ENCODE measurements at places on chromosomes 1 and 21.
A peak's percentile ranks its signal among the peaks of the same experiment; 100 is the strongest.

DNA sequence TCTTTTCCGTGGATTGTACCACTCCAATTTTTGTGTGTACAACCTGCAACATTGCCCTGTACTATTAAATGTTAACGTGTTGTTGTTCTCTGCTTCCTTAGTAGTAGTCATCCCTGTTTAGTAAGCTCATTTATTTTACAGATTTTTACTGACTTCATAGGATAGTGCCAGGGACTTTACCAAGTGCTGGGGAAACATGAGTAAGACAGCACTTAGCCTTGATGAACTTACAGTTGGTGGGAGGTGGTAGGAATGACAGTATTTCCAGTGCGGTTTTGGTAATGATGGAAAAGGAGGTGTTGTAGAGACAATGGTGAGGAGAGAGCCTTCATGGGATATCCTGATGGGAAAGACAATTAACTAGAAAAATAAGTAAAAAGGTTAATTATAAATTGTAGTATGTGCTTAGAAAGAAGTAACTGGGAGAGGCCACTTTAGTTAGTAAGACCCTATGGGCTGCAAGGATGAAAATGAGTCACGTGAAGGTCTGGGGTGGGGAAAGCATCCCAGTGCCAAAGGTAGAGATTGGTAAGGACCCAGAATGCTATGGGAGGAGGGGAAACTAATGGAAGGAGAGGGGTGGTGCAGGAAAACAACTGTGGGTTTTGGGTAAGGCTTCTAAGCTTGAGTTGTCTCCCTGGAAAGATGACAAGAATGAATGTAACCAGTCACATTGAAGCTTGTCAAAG is 1.7 kb downstream of the RLF start:
- DNase-seq, result peak; percentile 47

- DNase-seq, result no peak
Measured at GRCh38 chr1:12232221-12232620, 2.4 kb downstream of the VPS13D start.

GRCh38 chr1:191290441-191290840 is 812.8 kb upstream of the BRINP3 start:
- DNase-seq, result no peak

GRCh38 chr1:183808296-183809027 is 3.5 kb downstream of the RGL1 start:
- no peak for DNase-seq

GRCh38 chr1:17163789-17164666 is 40.9 kb upstream of the PADI1 start:
- no peak for DNase-seq

GRCh38 chr1:95084317-95085176 is 11.8 kb upstream of the ALG14 start:
- peak; percentile 78 for DNase-seq

GRCh38 chr1:110056776-110057175 is 13.7 kb downstream of the ALX3 start:
- no peak for DNase-seq

- no peak for DNase-seq
Measured at GRCh38 chr1:183051546-183051945, 28.3 kb downstream of the LAMC1 start.

DNA sequence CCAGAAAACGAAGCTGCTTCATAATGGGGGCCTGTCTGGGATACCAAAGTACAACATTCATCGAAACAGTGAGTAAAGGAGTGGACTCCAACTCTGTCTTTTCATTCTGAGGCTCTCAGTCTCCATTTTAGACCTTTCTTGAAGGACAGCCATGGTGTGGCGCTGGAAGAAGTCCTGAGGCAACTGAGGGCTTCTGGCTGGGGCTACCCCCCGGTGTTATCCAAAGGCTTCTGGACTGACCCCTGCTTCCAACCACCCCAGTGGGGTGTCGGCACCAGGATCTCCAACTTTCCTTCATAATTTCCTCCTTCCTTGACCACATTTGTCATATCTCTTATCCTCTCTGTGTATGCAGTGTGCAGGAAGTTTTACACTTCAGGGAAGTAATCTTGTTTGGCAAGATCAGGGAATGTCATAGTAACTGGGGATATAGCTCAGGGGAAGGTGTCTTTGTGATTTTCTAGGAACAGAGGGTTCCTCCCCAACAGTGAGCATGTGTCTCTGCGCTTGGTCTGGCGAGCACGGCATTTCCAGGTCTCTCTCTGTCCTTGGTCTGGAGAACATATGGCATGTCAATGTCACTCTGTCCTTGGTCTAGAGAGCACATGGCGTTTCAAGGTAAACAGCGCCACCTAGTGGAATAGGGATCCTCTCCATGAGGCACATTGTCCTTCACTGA is 19.4 kb upstream of the BSDC1 start:
- DNase-seq, result peak; percentile 58

- DNase-seq, result peak; percentile 74
Measured at GRCh38 chr1:119008483-119009311, 20.6 kb upstream of the TBX15 start.

DNA sequence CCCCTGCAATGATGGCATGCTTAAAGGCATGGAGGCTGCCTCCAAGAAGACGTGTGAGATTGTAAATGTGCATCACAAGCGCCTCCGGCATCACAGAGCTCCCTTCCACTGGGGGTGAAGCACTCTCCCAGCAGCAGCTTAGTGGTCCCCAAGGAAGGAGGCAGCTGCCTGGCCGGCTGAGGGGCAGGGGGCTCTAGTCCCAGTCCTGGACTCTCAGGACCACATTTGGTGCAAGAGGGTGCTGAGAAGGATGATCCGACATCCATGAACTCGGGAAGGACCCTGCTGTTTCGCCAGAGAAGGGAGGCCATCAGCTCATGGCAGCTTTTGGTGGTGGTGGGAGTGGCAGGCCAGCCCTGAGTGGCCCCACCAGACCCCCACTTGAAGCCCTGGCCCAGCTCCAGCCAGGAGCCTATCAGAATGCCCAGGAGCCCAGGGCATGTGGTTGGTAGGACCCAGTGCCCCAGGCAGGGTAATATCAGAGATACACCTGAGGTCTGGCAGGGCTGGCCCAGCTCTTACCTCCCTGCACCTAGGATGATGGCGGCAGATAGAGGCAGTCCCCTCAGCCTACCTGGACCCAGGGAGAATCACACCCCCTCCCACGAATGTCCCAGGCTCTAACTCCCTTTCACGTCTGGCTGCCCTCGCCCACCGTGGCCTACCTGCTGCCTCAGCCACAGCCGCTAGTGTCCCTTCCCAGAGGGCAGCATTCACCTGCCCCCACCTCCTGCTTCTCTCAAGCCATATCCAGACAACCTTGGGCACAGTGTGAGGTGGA is 2.4 kb upstream of the WNT9A start:
- DNase-seq, result peak; percentile 38

Data from H7 (cell line).